Activated CD4-positive, alpha-beta T cell treated with anti-CD3 and anti-CD28 coated beads, Interleukin-2, amount 50 U/mL, for 4 hours (primary cell): ENCODE measurements at places on chromosomes 6 and 20.

GRCh38 chr20:44111712-44112335 lies 75.2 kb downstream of the JPH2 start:
- DNase-seq, result no peak

- DNase-seq, result no peak
These were observed 10.9 kb downstream of the LRRC1 start for GRCh38 chr6:53805725-53806124.

- DNase-seq, result no peak
These were observed 17.7 kb upstream of the PDE7B start for GRCh38 chr6:135833771-135834170.

GRCh38 chr20:25439328-25439727 lies 31.9 kb downstream of the GINS1 start:
- DNase-seq, result no peak

- peak; percentile 11 for DNase-seq
These were observed 51.3 kb upstream of the GLP1R start for GRCh38 chr6:38997128-38997761.

GRCh38 chr20:14696937-14697336 lies 359.5 kb upstream of the FLRT3 start:
- no peak for DNase-seq

DNA sequence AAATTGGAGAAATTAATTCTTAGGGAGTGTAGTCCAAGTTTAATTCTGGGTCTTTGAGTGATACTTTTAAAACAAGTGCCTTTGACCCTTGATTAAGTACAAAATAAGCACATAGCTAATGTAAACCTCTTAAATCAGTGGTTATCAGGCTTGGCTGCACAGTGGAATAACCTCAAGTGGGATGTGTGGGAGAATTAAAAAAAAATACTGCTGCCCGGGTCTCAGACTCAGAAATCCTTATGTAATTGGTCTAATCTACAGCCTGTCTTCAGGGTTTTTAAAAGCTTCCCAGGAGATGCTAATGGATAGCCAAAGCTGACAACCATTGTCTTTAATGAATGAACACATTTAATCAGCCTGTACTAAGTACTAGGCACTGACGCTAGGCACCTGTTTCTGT lies 28.5 kb upstream of the TMEM14A start:
- no peak for DNase-seq

DNA sequence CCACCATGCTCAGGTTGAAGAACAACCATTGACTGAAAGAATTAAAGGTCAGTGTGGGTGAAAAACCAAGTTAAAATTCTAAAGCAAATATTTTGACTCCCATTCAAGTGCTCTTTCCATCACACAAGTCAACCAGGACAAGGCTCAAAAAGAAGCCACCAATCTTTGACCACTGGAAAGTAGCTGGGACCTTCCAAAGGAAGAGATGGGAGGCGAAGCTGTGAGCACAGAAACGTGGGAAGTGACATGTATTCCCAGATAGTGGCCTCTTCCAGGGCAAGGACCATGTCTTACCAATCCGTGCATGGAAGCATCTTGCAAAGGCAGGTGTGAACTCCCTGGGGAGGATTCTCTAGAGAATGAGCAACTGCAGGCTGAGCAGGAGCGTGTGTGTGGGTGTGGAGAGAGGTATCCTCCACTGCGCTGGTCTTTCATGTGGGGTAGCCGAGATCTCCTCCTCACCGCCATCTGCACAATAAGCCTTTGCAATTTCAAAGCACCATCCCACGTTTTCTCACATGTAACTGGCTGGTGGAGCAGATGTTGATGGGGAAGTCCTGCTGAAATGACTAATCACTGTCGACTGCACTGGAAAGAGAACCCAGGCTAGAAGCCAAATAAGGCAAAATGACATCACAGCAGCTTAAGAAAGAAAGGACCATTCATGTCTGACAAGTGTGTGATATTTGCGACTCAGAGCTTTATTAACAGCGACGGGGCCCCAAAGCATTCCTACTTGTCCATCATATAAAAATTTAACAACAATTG lies 189.4 kb upstream of the RREB1 start:
- DNase-seq, result peak; percentile 56

GRCh38 chr6:138520463-138520862 lies 21.2 kb upstream of the NHSL1 start:
- no peak for DNase-seq

- DNase-seq, result no peak
These were observed 173.6 kb upstream of the SGK1 start for GRCh38 chr6:134491477-134491876.

DNA sequence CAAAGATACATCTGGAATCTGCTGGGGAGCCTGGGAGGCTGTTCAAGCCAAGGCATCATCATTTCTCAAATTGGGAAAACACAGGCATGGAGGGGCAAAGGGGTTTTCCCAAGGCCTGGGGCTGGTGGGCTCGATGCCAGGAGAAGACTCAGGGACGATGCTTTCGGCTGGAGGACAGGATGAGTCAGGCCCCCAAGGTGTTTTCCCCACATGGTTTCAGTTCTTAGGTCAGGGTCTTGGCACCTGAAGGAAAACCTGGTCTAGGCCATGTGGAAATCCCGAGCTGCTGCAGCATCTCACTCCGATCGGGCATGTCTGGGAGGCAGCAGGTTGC lies 348.1 kb downstream of the CDC5L start:
- DNase-seq, result no peak

DNA sequence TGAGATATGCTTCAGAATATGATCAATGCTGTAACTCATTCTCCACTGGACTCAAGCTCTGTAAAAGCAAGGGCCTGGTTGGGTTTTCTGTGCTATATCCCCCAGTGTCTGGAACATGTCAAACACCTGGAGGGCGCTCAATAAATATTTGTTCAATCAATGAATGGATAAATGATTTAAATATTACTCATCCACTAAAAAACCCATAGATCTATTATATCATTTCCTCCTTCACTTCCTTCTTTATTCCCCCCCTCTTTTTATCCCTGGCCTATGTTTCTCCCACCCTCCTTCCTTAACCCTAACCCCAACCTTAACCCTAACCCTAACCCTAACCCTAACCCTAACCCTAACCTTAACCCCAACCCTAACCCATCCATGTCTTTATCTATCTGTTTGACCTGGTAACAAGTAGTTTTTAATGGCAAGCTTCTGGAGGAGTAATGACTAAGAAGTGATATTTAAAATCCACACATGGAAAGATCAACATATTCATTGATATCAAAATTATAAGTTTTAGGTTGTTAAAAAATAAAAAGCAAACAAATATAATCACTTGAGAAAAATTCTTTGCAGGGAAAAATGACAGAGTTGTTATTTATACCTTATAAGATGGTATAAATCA lies 103.8 kb upstream of the GLP1R start:
- DNase-seq, result no peak

DNA sequence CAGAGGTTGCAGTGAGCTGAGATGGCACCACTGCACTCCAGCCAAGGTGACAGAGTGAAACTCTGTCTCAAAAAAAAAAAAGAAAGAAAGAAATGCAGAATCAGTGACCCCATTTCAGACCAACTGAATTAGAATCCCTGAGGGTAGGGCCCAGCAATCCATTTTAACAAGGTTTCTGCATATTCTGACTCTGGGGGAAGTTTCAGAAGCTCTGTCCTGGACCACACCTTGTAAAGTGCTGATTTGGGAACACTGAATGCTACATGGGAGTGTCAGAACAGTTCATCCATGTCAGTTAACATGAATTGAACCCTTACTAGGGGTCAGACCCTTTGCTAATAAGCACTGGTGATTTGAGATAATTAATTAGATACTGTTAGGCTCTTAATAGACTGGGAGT lies 52.0 kb downstream of the SNAP25 start:
- no peak for DNase-seq

DNA sequence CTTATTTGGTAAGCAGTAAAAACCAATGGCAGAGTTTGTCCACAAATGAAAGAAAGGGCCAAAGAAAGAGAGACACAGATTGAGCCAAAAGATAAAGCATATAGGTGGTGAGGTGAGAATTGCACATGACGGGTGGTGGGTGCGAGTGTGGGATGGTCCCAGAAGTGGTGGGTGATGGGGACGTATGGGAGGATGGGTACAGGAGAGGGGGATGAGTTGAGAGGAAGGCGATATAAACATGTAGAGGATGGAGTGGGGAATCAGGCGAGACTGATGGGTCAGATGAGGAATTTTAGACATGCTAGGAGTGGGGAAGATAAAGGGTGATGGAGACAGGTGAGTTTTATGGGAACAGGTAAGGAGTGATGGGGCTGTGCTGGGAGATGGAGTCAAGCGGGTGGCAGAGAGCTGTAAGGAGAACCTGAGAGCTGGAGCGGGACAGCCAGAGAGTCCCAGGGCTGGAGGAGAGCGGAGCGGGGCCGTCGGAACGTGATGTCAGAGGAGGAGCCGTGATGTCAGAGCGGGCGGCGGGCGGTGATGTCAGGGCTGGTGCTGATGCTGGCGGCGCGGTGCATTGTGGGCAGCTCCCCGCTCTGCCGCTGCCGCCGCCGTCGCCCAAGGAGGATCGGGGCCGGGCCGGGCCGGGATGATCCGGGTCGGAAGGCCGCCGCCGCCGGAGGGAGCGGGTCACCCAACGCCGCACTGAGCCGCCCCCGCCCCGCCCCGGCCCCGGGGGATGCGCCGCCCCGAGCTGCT lies at the start of gene TTBK1:
TSS of gene TTBK1 (plus strand) at position 574 of the 756 bp plus-strand sequence. CDS start 3,180 bp downstream, outside the sequence.
- no peak for DNase-seq

DNA sequence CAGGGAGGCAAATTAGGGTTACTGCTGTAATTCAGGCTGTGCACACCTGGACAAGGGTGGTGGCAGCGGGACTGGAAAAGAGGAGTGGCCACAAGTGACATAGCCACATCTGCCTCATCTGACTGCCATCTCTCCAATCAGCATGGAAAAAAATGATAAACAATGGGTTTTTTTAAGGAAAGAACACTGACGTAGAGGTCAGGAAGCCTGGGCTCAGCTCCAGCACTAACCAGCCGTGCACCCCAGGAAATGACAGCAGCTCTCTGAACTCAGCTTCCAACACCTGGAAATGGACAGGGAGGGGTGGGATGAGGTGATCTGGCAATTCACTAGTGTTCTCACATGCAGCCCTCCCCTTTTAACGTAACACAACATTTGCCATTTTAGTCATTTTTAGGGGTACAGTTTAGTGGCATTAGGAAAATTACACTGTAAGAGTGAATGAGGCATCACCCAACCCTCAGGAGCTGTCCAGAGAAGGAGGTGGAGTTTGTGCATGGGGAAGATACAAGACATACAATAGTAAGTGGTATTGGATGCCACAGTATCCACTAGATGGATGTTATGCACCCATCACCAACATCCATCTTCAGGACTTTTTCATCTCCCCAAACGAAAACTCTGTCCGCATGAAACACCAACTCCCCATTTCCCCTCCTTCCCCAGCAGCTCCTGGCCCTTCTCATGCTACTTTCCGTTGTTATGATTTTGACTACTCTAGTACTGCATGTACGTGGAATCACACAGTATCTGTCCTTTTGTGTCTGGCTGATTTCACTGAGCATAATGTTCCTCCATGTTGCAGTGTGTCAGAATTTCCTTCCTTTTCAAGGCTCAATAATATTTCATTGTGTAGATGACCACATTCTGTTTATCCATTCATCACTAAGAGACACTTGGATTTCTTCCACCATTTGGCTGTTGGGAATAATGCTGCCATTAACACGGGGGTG lies 215.5 kb upstream of the ECI2 start:
- no peak for DNase-seq

DNA sequence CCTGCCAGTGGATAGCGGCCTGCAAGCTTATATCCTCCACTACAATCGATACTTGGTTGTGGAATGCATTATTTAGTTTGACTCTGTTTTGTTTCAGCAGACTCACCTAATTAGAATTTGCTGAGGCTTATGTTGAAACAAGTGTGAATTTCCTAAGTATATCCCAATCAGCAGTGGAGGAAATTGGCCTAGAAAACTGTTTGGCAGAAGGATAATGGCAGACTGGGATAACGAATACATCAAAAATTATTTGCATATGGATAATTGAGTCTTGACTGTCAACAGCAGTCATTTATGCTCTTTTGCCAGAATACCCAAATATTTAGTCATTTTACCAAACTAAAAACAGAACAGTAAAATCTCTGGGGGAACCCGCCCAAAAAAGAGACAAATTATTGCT lies 261.0 kb downstream of the DOK5 start:
- no peak for DNase-seq

- no peak for DNase-seq
These were observed 7.2 kb upstream of the PARD6B start for GRCh38 chr20:50724112-50724725.

- no peak for DNase-seq
These were observed 4.6 kb upstream of the CABLES2 start for GRCh38 chr20:62411479-62412193.

DNA sequence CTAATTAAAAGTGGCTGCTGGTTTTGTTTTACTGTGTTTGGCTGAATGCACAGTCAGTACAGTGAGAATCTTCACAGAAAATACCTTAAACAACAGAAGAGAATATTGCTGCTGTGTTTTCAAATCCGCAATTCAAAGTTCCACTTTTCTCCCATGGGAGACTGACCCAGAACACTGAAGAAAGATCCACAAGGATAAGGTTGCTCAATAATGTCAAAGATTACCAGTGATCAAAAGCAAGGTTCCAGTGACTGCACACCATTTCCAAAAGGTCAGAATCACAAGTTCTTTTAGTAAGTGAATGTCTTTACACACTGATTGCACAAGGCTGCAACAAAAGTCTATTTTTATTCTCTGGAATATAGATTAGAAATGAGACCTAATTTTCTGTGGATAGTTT lies 82.3 kb downstream of the EPHA7 start:
- no peak for DNase-seq

DNA sequence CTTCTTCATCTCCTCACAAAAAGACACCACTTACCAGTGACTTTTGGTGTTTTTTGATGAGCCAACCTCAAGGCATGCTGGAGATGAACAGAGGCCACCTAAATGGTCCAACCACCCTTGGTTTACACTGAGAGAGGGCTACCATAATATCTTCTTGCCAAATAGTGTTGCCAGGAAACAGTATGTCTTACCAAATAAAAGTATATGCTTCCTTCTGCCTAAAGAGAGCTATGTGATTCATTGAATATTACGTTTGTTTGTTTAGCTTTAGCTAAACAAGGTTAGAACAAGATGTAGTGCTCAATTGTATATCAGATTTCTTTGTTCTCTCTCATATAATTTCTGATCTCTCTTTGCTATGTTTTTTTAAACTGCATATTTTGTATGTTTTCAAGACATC lies 40.6 kb upstream of the BMP6 start:
- DNase-seq, result no peak

- DNase-seq, result no peak
These were observed 4.4 kb upstream of the RBM24 start for GRCh38 chr6:17276766-17277165.

GRCh38 chr20:19937651-19938420 lies 79.3 kb upstream of the NAA20 start:
- DNase-seq, result no peak

- peak; percentile 50 for DNase-seq
These were observed at the start of gene KCNK15 for GRCh38 chr20:44745598-44746366. Gene KCNK15, plus strand, starts transcription at chr20:44745865. Its CDS starts 46 bp downstream, at chr20:44745911.

GRCh38 chr6:44397424-44398164 lies 10.1 kb downstream of the CDC5L start:
- DNase-seq, result no peak

- DNase-seq, result no peak
These were observed 118.6 kb downstream of the PLCB1 start for GRCh38 chr20:8250539-8251200.

GRCh38 chr6:47105469-47106178 lies 63.5 kb upstream of the ADGRF1 start:
- no peak for DNase-seq

- DNase-seq, result no peak
These were observed 37.7 kb downstream of the MAP3K4 start for GRCh38 chr6:161029195-161029809.

- no peak for DNase-seq
These were observed 73.3 kb upstream of the TOP1 start for GRCh38 chr20:40955326-40955725.
